ENCODE measurements at places on chromosomes 4 and X. TPM values are rescaled to one million over a fixed set of nuclear protein-coding genes. Genes with fewer than 3 reads are reported as not detected.

Gene HTN1
- total RNA-seq, result not detected

Gene GC
- total RNA-seq, result not detected

Gene VGLL1
- not detected for total RNA-seq

Gene SH3BP2
- total RNA-seq, result 25.4 TPM

Gene MAML3
- 7.4 TPM for total RNA-seq

Gene NDP
- 12.9 TPM for total RNA-seq

Gene CRLF2
- total RNA-seq, result not detected

Gene MAGEA12
- not detected for total RNA-seq

All from diencephalon (tissue), 1 donor.